ENCODE measurements at places on chromosomes 11 and 22.
A peak's percentile ranks its signal among the peaks of the same experiment; 100 is the strongest.

DNA sequence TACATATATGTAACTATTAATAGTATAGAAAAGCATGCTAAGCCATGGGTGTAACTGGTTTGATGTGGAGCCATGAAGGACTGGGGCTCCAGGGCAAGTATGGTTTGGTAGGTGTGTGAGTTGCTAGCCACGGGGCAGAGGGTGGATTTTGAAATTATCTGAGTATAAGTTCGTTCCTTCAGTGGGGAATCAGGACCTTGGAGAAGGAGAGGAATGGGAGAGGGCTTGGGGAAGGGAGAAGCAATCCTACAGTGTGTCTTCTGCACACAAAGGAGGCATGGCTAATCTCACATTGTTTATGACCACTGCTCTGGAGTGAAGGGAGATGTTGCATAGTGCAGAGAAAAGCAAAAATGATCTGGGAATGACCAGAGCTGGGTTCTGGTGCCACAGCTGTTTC, 127.8 kb upstream of the CADM1 start:
- DNase-seq = no peak

DNA sequence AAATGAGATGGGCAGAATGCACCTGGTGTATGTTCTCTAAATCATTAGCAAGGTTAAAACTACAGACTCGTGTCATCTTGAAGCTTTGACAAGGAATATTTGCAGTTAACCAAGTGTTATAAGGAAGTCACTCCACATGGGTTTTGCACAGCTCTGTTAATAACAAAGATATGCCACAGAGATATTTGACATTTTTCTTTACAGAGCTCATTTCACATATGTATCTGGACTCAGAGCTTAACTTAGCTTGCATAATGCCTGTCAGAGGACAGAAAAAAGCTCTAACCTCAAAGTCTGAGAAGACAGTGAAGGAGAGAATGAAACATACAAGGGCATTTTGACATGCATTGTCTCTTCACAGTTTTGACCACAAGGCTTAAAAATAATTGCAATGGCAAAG, 105.5 kb downstream of the C11orf87 start:
- no peak for DNase-seq

GRCh38 chr11:106679581-106679980, 338.7 kb downstream of the GUCY1A2 start:
- DNase-seq = no peak

DNA sequence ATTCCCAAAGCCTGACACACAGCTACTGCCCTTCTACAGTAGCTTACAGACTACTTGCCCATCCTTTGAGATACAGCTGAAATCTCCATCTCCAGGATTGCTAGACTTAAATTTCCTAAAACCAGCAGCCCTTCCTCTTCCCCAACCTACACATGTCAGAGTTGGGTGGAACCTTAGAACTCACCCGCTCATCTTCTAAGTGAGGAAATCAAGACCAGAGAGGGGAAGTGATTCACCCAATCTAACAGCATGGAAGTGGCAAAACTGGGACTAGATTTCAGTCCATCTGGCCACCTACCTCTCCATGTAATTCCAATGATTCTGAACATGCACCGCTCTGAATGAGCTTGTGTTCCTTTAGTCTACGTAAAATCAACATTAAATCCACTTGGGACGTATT, 1.0 kb upstream of the TMEM86A start:
- no peak for DNase-seq

GRCh38 chr11:121426476-121427399, 25.4 kb upstream of the SORL1 start:
- peak; percentile 56 for DNase-seq

- DNase-seq = no peak
Observed at GRCh38 chr11:35791088-35791958, 128.7 kb downstream of the TRIM44 start.

GRCh38 chr11:45543081-45543480, 122.3 kb downstream of the CHST1 start:
- DNase-seq = no peak

DNA sequence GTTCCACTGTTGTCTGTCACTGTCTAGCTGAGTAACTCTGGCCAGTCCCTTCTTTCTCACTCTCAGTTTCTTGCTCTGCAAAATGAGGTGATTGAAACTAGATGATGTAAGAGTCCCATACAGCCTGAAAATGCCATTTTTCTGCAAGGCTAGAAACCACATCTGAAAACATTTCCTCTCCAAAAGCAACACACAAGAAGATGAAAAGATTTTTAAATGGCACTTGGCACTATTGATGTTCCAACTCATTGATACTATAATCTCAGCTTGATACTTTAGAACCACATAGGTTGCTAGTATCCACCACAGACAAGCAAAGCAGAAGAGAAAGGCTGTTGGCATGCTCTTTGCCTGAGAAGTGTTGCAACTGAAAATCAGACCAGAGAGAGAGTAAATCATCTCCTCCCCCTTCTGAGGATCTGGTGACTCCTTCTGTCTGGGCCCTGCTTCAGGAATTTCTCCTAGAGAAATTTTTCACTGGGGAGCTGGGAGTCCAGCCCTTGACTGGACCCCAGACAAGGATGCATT, 1217.9 kb downstream of the LRRC4C start:
- DNase-seq = no peak

DNA sequence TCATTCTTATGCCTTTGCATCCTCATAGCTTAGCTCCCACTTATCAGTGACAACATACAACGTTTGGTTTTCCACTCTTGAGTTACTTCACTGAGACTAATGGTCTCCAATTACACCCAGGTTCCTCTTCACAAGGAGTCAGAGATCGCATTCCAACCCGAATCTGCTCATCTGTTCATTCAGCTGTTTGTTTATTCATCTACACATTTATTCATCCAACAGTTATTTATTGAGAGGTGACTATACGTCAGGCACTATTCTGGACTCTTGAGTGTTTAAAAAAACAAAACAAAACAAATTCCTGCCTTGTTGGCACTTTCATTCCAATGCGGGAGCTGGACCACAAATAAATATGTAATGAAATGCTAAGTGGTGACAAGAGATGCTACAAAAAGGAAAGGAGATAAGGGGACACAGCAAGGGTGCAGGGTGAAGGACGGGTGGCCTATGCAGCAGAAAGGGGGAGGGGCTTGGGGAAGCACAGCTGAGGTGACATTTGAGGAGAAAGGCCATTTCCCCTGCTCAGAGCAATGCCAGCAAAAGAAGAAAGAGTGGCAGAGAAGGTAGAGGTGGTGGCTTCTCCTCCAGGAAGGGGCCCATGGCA, 393.8 kb upstream of the SYN3 start:
- DNase-seq = no peak

DNA sequence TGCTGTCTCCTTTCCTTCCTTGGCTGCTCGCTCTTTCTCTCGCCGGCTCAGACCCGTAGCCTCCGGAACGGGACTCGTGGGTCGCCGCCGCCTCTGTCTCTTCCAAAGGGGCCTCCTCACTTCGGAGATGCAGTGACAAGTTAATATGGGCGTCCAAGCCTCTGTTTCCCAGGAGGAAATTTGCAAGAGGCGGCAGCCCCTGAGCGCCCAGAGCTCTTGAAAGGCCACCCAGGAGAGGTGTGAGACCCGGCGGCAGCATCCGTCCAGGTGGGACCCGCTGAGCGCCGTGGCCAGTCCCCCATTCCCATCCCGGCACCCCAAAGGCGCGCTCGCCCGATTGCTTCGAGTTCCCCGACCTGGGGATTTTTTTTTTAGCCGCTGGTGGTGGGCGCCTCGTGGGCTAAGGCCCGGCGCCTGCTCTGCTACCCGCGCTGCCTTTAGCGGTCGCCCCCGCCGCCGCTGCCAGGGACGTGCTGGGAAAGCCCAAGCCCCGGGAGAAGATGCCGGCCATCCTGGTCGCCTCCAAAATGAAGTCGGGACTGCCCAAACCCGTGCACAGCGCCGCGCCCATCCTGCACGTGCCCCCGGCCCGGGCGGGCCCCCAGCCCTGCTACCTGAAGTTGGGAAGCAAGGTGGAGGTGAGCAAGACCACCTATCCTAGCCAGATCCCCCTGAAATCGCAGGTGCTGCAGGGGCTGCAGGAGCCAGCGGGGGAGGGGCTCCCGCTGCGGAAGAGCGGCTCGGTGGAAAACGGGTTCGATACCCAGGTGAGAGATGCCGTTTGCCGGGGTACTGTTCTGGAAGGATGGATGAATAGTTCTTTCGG, 772 bp downstream of the NAV2 start:
- no peak for DNase-seq

DNA sequence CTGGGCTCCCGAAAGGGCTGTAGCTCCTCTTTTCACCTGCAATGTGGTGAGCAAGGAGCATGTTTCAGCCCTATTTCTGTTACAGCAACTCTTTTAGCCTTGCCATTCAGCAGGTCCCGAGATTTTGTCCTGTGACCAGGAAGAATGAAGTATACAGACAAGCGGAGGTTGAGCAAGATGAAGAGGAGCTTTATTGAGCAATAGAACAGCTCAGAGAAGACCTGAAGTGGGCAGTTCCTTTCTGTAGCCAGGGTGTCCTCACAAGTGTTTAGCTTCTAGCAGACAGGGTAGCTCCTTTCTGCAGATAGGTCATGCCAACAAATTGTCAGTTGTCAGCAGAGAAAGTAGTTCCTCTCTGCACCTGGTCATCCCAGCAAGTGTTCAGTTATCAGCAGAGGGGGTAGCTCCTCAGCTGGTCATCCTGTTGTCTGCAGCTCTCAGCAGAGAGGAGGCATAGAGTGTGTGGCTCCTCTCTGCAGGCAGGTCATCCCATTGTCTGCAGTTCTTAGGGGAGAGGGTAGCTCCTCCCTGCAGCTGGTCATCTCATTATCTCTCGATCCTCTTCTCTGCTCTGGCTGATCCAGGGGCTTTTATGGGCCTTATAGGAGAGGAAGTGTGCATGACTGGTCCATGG, 5.4 kb upstream of the OR56A4 start:
- DNase-seq = no peak

DNA sequence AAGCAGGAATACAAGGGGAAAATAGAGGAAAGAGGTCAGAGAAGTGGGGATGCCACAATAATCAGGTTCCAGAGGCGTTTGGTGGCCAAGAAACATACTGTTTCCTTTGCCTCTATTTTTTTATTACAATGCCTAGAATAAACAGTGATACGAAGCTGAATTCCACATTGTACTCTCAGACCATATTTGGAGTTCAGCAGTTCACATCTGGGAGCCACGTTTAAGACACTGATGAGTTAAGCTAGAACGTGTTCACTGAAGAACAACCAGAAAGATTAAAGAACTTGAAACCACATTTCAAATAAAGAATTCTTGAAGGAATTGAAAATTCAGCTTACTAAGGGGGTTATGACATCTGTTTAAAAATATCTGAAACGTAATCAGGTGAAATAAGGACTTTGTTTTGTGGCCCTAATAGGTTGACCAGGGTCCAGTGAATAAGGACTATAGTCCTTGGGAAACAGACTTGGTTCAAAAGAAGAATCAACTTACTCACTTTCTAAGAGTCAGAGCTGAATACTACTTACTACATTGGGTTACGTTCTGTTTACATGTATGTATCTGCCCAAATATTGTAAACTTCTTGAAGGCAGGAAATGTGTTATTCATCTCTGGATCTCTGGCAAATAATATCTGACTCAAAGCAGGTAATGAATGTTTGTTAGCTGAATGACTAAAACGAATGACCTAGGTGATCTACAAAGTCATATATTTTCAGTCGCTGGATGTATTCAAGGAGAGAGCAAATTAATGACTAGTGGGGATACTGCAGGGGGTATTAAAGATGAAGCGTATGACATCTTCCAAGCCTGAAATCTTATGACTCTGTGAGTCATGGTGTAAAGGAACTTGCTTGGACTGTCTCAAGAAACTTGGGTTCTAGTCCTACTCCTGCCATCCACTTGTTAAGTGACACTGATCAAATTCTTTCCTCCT, 247.0 kb upstream of the NARS2 start:
- no peak for DNase-seq

DNA sequence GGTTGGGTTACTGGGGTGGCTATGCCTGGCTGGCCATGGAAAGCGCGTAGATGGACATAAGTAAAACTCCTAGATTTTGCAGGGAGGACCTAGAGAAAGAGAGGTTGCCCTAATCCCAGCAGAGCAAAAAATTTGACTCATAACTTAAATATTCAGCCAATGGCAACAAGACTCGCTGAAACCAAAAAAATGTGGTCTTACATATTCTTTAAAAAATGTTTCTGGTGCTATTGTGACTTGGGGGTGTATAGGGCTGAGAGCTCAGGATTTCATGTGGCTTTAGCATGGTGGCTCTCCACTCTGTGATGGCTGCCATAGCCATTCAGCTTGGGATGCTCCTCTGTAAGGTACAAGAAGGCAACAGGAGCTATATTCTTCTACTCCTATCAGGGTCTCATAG, 27.2 kb upstream of the PDGFD start:
- DNase-seq = no peak

DNA sequence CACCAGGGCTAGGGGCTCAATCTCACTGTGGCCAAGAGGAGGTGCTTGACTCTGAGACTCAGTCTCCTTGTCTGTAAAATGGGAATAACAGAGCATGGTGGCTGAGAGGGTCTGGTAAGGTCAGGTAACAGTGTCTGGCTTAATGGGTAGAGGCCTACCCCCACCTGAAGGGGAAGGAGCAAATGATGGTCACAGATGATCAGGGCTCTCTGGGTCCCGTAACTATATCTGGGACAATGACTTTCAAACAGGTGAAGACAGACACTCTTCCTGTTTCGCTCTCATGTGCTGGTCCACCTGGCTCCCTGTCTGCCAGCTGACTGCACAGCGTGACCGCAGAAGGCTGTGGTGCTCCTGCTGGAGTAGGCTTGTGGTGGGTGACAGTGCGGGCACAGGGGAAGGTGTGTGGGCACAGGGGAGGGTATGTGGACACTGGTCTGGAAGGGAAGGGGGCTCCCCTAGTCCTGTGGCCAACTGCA, 4.0 kb downstream of the A4GALT start:
- no peak for DNase-seq

DNA sequence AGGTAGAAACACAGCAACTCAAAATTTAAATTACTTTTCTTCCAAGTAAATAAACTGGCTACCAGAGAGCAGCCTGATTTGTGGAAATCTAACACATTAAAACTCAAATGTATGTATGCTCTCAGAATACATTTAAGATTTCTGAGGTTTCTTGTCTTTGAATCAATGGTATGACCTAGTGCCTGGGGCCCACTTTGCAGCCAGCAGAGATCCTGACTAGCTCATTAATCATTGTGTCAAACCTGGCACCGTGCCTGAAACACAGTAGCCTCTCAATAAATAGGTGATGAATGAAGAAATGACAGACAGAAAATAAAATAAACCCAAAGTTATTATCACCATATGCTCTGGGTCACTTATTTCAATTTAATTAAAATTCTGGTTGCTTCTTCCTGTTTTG, 176.2 kb upstream of the FAT3 start:
- no peak for DNase-seq

DNA sequence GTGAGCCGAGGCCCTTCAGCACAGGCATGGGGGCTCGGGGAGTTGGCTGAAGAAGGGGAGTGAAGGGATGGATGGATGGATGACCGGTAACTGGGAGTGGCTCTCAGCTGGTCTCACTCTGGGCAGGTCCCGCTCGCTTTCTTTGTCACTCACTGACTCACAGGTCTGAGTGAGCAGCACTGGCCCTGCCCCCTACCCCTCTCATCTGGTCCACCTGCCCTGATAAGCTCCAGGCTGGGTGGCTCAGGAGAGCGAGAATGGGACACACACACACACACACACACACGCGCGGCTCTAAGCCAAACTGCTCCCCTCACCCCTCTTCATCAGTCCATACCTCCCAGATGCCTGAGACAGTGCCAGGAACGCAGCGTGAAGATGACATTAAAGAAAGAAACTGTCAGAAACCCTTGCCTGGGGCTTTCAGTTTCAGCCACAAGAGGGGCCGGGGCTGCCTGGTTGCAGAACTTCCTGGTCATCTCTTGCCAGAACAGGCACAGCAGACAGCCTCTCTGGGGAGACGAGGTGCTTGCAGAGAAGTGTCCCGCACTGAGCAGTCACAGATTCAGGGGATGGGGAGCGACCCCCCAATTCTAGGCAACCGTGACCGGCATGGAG, 16.5 kb upstream of the SHISAL1 start:
- DNase-seq = peak; percentile 12

GRCh38 chr22:44729391-44730021, 22.9 kb upstream of the ARHGAP8 start:
- no peak for DNase-seq

Measured in stimulated activated CD4-positive, alpha-beta T cell treated with anti-CD3 and anti-CD28 coated beads, Interleukin-4, amount 100 ng/mL, for 24 hours (primary cell).